ENCODE measurements at places on chromosomes 4 and X.

- no peak for DNase-seq
These were observed 169.0 kb upstream of the MAP3K15 start for GRCh38 chrX:19684311-19684710.

GRCh38 chrX:431056-431455 is 44.3 kb upstream of the PPP2R3B start:
- DNase-seq, result no peak

DNA sequence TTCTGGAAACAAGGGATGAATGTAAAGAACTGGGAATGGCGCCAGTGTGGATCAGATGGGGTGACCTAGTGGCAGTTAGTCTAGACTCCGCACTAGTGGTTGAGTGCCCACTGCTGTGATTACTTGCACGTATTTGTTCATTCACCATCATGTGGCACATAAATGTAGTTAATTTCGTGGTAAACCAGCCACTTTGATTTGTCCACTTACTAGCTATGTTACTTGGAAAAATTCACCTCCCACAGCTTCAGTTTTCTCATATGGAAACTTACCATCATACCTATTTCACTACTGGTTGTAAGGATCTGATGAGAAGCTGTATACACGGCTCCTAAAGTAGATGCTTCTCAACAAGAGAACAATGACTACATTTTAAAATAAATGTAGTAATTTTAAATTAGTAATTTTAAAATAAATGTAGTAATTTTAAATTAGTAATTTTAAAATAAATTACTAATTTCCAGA is 394 bp upstream of the DYNLT3 start:
- DNase-seq, result no peak

- no peak for DNase-seq
These were observed 470.7 kb downstream of the CCSER1 start for GRCh38 chr4:90597927-90598326.

DNA sequence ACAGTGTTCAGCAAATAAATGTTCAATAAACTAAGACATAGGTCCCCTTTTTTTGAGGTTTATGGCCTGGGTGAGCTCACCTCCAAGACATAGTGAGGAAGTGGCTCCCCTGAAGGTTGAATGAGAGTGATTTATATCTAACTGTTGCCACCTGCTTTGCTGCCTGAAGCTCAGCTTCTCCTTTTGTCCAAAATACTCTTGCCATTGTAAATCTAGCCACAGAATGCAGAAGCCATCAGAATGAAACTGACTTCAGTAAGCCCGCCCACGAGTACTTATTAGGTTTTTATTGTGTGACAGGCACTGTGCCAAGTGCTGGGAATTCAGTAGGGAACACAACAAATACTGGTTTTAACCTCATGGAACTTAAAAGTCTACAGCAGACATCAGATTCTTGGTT is 18.0 kb downstream of the SPINK2 start:
- DNase-seq, result no peak

- no peak for DNase-seq
These were observed 1.0 kb upstream of the EDA start for GRCh38 chrX:69614886-69615285.

- DNase-seq, result no peak
These were observed 12.8 kb downstream of the APLN start for GRCh38 chrX:129641941-129642340.

DNA sequence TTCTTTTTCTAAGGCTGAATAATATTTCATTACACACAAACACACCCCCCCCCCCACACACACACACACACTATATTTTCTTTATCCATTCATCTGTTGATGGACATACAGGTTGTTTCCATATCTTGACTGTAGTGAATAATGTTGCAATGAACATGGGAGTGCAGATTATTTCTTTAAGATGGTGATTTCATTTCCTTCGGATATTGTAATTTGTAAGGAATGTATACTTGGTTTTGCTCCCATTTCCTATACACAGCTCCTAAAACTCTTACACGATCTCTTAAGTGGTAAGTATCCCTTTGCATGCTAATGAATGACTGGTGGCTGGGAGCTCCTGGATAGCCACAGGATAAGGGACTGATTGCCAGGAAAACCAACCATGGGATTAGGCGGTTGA is 14.7 kb upstream of the RBMXL3 start:
- no peak for DNase-seq

DNA sequence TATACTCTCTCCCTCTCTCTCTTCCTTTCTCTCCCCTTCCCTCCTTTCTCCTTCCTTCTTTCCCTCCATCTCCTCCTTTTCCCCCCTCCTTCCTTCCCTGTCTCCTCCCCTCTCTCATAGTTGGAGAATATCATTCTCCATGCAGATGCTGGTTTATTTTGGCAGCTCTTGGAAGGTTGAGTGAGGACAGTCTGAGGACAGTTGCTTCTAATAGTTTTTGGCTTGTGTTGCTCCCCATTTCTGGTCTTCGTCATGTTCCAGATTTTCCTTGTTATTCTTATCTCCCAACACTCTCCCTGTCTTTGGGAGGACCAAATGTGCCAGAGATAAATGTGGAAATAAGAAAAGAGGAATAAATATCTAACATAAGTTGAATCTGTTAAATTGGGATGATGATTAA is 263.0 kb downstream of the FRMPD4 start:
- DNase-seq, result no peak

GRCh38 chrX:68190799-68191198 is 242.5 kb downstream of the OPHN1 start:
- no peak for DNase-seq

DNA sequence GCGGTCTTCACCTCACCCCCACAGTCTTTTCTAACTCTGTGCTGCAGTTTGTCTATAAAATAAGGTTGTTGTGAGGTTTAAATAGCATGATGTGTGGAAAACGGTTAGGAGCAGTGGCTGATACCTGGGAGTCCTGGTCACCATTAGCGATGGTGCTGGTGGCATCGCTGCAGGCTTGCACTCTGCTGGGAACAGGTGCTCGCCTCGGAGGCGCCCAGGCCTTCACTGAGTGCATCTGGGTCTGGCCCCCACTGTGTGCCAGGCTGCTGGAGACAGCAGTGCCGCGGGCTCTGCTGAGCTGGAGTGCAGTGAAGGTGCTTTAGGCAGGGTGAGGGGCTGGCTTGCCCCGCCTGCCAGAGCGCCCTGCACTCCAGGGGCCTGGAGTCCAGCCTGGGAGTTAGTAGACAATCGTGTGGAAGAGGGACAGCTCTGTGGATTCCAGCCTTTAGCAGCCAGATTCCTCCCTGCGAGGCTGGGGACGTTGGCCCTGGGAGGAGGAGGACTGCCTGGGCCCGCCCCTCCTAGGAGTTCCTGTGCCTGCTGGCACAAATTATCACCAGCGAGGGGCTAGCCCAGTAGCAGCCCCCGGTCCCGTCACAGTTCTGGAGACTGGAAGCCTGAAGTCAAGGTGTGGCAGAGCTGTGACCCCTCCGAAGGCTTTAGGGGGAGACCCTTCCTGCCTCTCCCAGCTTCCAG is 7.3 kb downstream of the RGS12 start:
- DNase-seq, result no peak

- DNase-seq, result no peak
These were observed 518 bp upstream of the FAM241A start for GRCh38 chr4:112144546-112145325.

GRCh38 chrX:18425199-18426003 is at the start of gene CDKL5:
TSS of gene CDKL5 (plus strand) at chrX:18425608. CDS start at chrX:18507097, 81,489 bp downstream.
- DNase-seq, result peak; percentile 98

DNA sequence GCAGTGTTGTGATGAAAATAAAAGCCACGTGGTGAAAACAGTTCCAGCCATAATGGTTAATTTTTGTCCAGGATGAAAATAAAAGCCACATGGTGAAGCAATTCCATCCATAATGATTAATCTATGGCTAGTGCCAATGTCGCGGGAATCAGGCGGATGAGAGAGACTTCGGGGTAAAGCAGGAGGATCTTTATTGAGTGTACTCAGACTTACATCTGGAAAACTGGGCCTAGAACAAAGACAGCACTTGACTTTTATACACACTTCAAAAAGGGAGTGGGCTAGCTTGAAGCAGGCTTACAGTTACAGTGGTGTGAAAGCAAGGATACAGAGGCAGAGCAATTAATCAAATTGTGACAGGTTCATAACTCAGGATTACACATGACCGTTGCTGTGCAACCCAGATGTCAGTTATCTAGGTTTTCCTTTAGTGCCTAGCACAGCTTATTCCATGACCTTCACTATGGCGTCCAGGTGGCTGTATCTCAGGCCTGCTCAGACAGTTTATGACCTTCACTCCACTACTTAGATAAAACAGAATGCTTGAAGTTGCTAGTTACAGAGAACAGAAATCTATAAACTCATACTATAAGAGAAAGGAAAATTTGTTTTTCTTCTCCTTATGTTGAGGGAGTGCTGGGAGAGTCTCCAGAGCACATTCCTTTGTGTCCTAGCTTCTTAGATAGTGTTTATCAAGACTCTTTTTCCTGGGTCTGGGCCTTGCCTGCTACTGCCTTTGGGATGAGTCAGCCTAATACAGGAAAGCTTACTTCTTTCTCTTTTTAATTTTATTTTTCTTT is 5.9 kb upstream of the PLA2G12A start:
- DNase-seq, result no peak

DNA sequence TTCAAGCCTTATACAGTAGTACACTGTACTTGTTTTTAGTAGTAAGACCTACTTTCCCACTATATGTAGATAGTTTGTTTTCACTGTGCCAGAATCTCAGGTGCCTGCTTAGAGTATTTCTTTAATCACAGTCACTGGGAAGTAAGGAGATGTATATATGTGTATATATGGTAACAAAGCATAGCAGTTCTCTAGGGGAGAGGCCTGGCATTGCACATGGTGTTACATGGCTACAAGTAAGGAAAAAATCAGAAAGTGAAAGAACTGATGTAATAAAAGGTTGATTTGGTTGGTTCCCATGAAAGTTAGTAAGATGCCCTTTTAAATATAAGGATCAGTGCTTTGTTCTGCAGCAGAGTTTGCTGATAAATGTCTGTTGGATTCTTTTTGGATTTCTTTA is 9.3 kb upstream of the DCK start:
- DNase-seq, result no peak

DNA sequence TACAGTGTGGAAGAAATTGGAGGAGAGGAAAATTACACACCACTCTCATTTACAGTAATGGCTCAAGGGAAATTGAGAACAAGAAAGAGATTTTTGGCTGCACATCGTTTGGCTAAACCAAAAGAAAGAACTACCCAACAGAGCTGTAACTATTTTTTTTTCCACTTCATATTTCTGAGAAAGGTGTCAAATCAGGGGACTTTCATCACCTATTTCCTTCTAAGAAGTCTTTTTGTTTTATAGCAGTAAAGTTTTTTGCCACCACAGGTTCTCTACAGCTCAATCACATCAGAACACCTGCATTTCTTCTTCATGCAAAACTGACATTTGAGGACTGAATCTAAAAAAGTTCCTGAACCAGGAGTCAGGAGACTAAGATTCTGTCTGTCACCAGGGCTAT is 57.5 kb upstream of the TNIP3 start:
- DNase-seq, result no peak

DNA sequence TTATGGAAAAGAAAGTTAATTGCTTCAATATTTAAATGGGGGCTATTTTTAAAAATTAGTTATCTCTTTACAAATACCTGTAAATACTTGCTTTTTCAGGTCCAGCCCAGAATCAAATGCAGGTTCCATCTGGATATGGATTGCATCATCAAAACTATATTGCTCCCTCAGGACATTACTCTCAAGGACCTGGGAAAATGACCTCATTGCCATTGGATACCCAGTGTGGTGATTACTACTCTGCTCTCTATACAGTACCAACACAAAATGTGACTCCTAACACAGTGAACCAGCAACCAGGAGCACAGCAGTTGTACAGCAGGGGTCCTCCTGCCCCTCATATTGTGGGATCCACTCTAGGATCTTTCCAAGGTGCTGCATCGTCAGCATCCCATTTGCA is 29.2 kb downstream of the SEC24B start:
- no peak for DNase-seq

- no peak for DNase-seq
These were observed 24.0 kb downstream of the RCHY1 start for GRCh38 chr4:75490155-75490554.

- peak; percentile 5 for DNase-seq
These were observed 702 bp downstream of the TSPAN5 start for GRCh38 chr4:98657531-98658286.

DNA sequence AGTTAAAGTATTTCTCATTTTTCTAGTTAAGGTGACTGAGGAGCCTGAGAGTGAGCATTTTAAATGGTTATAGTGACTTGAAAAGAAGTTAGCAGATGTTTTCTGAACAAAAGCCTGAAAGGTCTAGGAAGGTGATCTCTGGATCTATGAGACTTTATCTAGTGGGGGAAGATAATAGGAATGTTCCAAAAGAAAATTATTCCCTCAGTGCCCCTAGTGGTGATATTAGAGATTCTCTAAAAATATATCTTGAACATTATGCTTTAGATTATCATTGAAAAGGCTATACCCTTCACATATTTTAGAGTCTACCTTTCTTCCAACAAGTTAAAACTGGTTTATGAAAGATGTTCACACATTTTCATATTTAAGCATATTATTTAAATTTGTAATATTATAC is 69.0 kb upstream of the SPANXN1 start:
- no peak for DNase-seq

DNA sequence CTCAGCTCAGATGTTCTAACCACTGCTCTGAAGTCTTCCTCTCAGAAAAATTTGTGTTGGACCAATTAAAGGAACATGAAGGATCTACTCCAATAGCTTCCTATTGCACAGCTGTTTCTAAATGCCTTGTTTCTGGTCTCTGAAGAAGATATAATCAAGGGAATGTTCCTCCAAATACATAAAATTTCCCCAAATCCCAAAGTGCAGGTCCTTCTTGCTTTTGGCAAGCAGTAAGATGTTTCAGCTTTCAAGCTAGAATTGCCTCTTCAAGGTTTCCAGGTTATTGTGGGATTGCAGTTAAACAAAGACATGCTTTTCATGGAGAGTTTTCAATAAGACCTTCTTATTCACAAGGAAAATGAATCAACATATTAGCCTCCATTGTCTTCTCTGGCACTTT is 574.5 kb upstream of the SLIT2 start:
- DNase-seq, result no peak

DNA sequence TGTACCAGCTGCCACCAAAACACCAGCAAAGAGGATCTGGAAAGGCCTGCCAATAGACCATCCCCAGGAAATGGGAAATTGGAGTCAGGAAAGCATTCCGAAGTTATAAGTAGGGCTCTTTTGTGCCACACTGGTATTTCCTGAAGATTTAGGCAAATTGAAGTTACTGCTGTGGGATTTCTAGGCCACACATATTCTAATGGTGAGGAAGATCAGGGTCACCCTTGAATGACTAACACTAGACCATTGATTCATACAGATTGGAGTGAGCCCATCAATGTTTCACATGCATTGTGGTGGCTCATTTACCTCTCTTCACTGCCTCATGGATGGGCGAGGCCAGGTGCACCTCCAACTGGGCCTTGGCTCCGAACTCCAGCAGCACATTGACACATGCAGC is 22.6 kb downstream of the ASB11 start:
- DNase-seq, result no peak

DNA sequence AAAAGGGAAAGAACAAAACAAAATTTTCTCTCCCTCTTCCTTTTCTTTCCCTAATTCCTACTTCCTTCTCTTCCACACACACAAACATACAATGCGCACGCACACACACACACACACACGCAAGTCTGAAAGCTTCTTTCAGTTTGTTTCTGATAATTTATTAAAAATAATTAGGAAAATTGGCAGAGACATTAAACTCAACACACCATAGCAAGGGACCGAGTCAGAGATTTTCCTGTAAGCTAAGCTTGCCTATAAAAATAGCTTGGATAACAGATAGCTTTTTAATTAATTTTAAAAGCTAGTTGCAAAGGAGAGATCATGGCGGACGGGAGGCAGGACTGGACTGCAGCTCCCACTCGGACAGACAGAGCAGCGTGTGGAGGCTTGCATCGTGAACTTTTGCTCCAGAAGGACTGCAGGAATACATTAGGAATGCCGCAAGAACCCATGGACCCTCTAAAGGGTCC is 92.6 kb upstream of the MAPK10 start:
- no peak for DNase-seq
